ENCODE measurements at places on chromosomes 5 and 9.

GRCh38 chr5:137595396-137596079, 96.4 kb upstream of the SPOCK1 start:
- DNase-seq, result no peak

DNA sequence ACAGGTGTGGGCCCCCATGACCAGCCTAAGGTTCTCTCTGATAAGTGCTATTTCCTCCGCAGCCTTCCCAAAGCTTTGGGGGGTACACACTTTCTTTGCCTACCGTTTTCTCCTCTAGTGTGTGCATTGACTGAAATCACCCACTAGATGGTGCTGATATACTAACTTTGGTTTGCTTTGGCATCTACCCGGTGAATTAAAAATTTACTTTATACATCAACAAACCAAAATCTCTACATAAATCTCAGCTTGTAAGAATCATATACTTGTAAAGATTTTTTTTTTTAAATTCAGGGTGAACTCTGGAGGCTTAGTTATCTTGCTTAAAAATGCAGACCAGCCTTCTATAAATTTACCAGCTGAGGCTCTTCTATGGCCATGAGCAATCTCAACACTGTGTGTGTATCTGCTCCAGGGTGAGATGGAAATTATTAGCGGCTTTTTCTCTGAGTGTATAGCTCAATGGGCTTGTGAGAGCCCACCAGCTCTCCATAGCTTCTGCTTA, 475.7 kb upstream of the TNC start:
- DNase-seq, result peak; percentile 63

DNA sequence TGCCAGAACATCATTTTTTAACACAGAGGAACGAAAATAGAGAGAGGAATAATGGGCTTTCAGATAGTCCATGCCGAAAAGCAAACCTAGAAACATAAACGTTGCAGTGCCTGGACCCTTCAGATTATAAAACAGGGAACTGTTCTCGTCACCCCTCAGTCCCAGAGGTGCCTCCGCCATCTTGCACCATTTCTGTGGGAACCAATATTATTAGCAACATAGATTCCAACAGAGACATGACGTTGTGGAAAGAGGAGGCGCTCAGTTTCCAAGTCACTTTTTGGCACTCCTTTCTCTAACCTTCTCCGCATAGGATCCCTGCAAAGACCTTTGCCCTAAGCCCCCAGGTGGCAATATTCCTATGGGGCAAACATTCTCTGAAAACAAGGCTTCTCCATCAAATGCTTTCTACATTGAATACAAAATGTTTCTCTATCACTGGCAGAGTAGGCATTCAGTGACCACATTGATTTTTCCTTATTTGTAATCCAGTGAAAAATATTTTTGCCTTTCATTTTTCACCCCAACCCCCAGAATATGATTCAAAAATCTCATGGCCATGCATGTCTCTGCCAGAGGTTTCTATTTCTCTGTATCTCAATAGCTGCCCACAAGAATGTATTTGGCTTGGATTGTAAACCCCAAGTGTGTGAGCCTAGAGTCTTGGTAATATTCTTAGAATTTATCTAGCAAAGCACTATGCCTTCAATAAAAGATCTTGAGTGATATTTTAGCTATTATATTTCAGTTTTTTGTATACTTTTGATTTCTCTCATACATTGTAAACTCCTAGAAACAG, 500.8 kb upstream of the WWC1 start:
- no peak for DNase-seq

DNA sequence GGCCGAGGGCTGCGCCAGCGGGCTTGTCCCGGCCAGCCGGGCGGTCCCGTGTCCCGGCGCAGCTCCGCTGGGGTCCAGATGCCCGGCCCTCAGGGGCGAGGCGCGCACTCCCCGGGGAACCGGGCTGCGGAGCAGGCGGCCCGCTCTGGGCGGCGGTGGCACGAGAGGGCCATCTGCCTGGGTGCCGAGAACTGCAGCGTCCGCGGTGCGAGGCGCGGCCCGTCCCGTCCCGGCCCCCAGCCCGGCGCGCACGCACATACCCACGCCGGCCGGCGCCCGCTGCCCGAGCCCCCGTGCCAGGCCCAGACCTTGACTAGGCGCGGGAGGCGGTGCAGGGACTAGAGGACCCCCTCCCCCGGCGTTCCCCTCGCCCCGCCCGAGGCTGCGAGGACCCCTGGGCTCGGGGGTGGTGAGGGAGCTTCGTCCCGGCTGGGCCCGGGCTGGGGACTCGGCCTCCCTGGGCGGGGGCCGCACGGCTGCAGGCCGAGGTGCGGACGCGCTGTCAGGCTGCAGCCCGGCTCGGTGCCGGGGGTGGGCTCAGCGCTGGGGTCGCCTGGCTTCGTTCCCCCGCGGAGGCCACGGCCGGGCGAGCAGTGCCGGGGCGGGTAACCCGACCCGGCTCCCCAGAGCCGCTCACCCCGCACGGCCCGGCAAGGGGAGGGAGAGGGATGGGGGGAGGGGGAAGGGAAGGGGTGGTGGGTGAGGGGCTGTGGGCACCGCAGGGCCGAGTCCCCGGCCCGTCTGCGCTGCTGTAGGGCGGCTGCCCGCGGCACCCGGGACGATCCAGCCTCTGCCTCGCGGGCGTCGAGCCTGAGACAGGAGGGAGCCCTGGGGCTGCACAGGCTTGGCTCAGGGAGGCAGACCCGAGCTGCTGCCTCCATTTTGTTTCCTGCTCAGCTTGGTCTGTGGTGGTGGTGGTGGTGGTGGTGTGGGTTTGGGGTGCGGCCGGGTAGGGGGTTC, 1.2 kb upstream of the NSD1 start:
- no peak for DNase-seq

DNA sequence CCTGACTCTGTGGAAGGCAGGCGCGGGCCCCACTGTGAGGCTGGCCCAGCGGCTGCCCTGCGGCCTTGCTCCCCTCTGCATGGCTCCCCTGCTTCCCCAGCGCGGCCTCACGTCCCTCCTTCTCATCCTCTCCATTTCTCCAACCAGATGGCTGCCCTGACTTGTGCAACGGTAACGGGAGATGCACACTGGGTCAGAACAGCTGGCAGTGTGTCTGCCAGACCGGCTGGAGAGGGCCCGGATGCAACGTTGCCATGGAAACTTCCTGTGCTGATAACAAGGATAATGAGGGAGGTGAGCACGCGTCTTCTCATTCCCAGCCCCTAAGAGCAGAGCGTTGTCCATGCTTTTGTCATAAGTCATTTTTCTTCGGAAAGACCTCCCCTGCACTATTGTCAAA, 129.0 kb upstream of the WWC1 start:
- no peak for DNase-seq

DNA sequence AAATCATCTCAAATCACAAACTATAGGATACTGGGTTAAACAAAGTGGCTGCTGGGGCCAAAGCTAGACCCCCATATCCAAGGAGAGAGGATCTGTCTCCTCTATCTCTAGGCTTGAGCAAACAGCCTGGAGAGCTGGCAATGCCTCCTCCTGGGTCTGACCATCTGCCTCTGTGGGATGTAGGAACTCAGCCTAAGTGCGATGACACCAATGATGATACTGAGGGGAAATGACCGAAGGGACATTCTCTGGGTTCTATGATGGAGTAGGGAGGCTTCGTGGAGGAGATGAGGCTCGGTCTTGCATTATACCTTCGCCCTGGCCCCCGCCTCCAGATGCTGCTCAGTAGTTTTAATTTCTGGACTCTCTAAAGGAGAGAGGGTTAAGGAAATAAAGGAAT, 9.3 kb upstream of the SPATA24 start:
- no peak for DNase-seq

GRCh38 chr9:14277244-14277643, 36.7 kb downstream of the NFIB start:
- DNase-seq, result no peak

- no peak for DNase-seq
These were observed 77.9 kb downstream of the CTSL start for GRCh38 chr9:87803623-87804345.
